ENCODE measurements at places on chromosomes 3 and 15.

- no peak for DNase-seq
Measured at GRCh38 chr3:59235634-59236012, 185.8 kb upstream of the CFAP20DC start.

- DNase-seq = no peak
Measured at GRCh38 chr15:27699699-27700098, 399.4 kb downstream of the OCA2 start.

GRCh38 chr3:119175872-119176756 lies 2.7 kb downstream of the UPK1B start:
- no peak for DNase-seq

GRCh38 chr3:13080591-13080990 lies 7.4 kb upstream of the IQSEC1 start:
- no peak for DNase-seq

- DNase-seq = no peak
Measured at GRCh38 chr3:99972380-99973104, 141.8 kb downstream of the FILIP1L start.

DNA sequence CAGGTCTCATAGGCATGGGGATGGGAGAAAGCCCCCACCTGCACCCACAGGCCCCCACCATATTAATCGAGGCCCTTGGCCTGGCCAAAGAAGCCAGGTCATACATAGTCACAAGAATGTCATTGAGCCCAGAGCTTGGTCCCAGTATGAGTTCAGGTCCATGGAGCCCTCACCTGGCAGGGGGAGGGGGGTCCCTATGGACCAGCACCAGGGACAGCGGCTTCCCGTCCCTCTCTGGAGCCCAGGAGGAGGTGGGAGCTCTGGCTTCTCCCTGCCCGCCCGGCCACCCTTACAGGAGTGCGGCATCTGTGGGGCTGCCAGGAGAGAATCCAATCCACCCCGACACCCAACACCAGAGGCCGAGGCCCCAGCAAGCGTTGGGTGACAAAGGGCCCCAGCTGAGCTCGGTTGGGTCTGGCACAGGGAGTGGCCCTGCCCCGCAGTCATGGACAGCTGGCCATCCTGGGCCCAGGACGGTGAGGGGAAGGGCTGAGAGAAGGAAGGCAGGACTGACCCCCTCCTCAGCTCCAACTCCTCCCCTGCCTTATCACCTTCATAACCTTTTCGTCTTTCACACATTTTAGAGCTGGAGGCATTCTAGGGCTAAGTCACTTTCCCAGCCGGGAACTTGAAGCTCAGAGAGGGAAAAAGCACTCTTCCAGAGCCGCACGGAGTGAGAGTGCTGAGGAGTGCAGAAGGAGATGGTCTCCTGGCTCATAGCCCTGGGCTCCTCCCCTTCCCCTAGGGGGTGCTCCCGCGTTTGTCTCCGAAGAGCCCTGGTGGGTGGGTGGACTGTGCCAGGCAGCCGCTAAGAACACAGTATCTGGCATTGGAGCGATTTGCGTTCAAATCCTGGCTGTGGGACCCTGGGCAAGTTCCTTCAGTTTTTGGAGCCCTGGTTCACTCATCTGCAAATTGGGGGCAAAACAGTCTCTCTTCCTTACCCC lies 54.6 kb downstream of the ATP2B2 start:
- DNase-seq = no peak

DNA sequence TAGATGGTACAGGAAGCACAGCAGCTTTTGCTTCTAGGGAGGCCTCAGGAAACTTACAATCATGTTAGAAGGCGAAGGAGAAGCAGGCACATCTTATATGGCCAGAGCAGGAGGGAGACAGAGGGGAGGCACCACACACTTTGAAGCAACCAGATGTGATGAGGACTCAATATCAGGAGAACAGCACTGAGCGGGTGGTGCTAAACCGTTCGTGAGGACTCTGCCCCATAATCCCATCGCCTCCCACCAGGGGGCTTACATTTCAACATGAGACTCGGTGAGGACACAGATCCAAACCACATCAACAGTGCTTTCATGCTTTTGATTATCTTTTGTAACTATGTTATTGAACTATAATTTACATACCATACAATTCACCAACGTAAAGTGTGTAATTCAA lies 7.6 kb upstream of the TMEM44 start:
- DNase-seq = no peak

- no peak for DNase-seq
Measured at GRCh38 chr3:120428924-120429323, 21.9 kb downstream of the FSTL1 start.

DNA sequence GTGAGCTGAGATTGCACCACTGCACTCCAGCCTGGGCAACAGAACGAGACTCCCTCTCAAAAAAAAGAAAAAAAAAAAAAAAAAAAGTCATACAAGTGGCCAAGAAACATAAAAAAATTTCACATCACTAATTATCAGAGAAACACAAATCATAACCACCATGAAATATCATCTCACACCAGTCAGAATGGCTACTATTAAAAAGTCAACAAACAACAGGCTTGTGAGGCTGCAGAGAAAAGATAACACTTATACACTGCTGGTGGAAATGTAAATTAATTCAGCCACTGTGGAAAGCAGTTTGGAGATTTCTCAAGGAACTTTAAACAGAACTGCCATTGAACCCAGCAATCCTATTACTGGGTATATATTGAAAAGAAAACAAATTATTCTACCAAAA lies 291.1 kb upstream of the MCTP2 start:
- no peak for DNase-seq

DNA sequence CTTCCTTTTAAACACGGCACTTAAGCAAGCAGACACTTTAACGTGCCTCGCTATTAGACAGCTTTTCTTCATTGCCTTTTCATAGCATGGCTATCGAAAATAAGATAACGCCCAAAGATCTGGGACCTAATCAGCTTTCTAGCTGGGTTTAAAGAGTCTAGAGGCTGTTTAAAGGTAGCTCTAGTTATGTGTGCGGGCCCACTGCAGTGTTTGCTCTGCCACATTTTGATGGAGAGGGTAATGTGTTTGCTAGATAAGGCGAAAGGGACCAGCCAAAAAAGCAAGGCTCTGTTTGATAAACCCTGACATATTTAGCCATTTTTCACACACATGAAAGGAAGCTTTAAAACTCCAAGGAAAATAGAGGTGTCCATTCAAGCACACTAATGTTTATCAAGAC lies 91.6 kb downstream of the NR2F2 start:
- DNase-seq = no peak

GRCh38 chr3:48656061-48656840 lies 6.4 kb downstream of the CELSR3 start:
- peak; percentile 73 for DNase-seq

DNA sequence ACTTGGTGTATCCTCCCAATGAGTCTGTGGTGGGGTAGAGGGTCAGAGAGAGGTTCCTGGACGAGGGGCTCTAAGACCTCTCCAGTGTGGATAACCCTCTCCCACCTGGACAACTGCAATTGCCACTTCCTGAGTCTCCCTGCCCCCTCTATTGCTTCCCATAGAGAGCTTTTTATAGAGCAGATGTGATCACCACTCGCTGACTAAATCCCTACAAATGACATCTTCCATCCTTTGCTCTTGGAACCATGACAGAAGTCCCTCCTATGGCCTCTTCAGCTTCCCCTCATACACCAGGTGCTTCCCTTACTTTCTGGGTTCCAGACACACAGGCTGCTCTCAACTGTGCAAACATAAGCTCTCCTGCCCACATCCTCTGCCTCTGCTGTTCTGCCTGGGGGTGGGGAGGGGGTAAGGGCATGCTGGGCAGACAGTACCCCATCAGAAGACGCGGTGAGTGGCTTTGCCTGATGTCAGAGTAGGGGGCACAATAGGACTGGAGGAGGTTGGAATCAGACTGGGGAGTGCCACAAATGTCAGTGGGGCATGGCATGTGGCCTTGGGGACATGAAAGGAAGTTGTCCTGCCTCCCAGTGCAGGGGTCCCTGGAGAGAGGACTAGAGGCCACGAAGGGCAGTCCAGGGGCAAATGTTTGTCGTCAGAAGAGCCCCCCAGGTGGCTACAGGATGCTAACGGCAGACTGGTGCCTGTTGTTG lies 15.2 kb downstream of the ITIH3 start:
- DNase-seq = no peak

GRCh38 chr3:185878920-185879319 lies 54.1 kb upstream of the IGF2BP2 start:
- no peak for DNase-seq

- DNase-seq = no peak
Measured at GRCh38 chr3:42440924-42441323, 30.5 kb upstream of the LYZL4 start.

GRCh38 chr3:49636883-49637609 lies 37.1 kb upstream of the APEH start:
- no peak for DNase-seq

DNA sequence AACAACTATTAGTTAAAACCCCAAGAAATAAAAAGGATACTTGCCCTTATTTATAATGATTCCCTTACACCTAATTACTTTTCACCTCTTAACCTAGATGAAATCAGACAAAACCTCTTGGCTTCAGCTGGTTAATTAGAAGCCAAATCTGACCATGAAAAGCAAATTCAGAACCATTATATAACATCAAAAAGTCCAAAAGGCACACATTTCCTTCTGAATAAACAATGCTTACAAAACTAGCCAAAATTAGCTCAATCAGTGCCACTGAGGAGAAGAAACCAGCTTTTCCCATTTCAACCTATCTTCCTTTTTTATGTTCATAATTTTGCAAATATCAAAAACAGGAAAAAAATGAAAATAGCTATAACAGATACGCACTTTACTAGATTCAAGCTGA lies 3.2 kb downstream of the EHHADH start:
- no peak for DNase-seq

- DNase-seq = no peak
Measured at GRCh38 chr3:165197481-165197800, 1.3 kb upstream of the SLITRK3 start.

DNA sequence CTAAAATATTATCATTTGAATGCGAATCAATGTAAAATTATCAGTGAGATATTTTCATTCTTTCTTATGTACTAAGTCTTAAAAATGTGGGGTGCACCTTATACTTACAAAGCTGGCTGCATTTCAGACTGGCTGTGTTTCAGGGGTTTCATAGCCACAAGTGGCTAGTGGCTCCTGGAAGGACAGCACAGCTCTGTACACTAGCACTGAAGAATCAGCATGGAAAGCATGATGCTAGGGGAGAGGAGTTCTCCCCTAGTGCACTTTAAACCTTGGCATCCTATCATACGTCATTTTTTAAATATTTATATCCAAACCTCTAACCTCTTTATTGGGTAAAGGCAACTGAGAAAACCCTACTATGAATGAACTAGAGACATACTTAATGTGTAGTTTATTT lies 66.4 kb downstream of the ECT2 start:
- DNase-seq = no peak

Measured in effector memory CD4-positive, alpha-beta T cell (primary cell).